ENCODE measurements at places on chromosomes 6 and 20. TPM values are rescaled to one million over a fixed set of nuclear protein-coding genes. Genes with fewer than 3 reads are reported as not detected.

GRCh38 chr6:12170351-12171092 is 119.6 kb upstream of the EDN1 start:
- DNase-seq: no peak

DNA sequence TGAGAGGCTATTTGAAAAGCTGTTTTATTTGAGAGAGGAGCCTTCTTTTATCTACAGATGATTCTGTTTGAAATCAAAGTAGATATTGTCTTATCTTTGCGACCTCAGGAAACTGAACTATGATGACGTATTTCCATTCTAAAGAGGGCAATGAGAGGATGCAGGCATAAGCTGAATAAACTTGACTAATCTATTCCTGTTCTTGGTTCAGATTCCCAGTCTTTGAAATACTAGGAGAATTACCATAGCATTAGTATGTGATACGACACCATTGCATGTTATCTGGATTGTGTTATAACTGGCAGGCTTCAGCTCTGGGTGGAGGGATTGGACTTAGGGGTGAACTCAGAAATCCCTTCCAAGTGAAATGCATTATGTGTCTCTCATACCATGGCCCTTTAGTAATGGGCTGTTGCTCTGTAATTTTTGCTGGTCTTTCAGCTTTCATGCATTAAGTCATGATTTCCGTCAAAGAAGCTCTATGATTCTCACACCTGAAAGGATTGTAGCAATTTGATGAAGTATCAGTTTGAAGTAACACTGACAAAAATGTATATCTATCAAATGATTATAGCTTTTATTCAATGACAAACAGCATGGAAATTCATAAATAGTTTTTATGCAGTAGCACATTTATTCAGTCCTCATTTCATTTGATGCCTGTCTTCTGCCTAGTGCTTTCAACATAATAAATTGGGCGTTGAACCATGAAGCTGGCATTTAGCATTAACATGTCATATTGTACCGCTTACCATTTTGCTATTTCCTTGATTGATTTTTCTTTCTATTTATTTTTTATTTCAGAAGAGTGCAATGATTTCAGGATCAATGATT is 138.4 kb upstream of the SPACA1 start:
- DNase-seq: no peak

GRCh38 chr6:152746172-152746553 is 4.4 kb upstream of the VIP start:
- no peak for DNase-seq

DOK5 gene
- 4.1 TPM for total RNA-seq

GRCh38 chr6:117007659-117008058 is 130.6 kb downstream of the RFX6 start:
- DNase-seq: no peak

DNA sequence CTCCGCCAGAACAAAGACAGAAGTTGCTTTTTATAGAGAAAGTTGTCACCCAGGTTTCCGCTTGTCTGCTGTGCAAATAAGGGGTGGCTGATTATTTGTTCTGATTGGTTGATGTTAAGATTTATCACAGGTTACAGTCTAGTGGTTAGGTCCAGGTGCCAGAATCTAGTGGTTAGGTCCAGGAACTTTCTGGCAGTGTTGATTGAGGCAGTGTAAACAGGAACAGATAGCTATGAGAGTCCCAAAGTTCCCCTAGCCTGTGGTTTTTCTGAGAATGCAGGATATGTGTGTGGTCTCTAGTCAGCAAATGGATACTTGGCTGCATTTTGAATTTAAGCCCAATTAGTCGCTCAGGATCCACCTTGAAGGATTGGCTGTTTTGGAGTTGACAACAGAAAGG is 148.0 kb downstream of the TMEM200A start:
- no peak for DNase-seq

Measured in neural crest cell (in vitro differentiated cells).